ENCODE measurements at places on chromosomes 1 and 21.

DNA sequence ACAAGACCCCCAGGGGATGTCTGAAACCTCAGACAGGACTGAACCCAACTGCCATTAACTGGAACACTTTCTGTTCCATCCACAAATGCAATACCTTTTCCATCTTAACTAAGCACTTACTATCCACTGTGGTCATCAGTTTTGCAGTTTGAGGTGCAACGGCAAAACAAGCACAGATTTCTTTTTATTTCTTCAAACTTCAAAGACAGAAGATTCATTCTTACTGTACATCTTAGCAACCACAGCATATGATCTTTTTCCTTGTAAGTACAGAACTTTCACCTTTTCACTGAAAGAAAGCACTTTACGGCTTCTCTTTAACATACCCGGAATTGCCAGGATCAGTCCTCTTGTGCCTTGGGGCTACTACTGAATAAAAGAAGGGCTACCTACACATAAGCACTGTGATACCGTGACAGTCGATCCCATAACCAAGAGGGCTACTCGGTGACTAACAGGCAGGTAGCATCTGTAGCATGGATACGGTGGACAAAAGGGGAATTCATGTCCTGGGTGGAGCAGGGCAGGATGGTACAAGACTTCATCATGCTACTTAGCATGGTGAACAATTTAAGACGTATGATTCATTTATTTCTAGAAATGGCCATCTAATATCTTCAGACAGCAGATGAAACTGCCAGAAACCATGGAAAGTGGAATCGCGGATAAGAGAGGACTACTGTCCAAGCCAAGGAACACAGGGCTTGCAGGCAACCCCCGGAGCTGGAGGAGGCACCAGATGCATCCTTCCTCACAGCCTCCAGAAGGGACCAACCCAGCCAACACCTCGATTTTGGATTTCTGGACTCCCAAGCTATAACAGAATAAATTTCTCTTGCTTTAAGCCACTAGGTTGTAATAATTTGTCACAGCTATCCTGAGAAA, 18.4 kb downstream of the ERG start:
- DNase-seq: no peak

DNA sequence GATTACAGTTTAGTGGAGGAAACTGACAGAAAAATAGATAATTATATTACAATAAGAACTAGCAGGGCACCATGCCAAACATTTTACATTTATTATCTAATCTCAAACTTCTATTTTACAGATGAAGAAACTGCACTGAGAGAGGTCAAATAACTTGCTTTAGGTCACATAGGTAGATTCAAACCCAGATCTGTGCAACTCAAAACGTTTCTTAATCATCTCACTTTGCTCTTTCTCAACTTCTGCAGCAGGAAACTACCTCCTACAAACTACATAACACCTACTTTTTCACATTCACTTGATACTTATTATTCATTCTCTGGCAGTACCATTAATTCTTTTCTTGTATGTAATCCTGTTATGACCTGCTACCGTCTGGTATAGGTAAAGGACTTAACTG, 49.9 kb upstream of the BCL10 start:
- no peak for DNase-seq

GRCh38 chr1:167328816-167329483, 108.3 kb downstream of the POU2F1 start:
- no peak for DNase-seq

GRCh38 chr21:45944601-45945000, 37.0 kb upstream of the COL6A1 start:
- DNase-seq: no peak

GRCh38 chr1:35708441-35708921, 10.2 kb downstream of the C1orf216 start:
- DNase-seq: no peak

DNA sequence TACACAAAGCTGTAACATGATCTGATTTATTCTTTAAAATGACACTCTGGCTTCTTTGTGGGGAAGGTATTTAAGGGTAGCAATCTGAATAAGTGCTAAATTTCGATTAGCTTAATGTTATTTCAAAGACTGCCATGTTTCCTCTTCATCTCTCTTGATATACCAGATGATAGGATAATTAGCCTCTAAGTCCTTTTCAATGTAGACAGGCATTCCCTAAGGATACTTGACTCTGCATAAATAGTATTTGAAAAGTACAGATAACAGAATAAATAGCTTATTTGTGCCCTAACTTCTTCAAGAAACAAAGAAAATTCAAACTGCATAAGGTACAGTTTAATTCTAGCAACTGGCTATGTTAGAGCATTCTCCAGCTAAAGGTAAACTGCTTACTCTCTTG, 46.2 kb downstream of the ARHGAP29 start:
- DNase-seq: no peak

DNA sequence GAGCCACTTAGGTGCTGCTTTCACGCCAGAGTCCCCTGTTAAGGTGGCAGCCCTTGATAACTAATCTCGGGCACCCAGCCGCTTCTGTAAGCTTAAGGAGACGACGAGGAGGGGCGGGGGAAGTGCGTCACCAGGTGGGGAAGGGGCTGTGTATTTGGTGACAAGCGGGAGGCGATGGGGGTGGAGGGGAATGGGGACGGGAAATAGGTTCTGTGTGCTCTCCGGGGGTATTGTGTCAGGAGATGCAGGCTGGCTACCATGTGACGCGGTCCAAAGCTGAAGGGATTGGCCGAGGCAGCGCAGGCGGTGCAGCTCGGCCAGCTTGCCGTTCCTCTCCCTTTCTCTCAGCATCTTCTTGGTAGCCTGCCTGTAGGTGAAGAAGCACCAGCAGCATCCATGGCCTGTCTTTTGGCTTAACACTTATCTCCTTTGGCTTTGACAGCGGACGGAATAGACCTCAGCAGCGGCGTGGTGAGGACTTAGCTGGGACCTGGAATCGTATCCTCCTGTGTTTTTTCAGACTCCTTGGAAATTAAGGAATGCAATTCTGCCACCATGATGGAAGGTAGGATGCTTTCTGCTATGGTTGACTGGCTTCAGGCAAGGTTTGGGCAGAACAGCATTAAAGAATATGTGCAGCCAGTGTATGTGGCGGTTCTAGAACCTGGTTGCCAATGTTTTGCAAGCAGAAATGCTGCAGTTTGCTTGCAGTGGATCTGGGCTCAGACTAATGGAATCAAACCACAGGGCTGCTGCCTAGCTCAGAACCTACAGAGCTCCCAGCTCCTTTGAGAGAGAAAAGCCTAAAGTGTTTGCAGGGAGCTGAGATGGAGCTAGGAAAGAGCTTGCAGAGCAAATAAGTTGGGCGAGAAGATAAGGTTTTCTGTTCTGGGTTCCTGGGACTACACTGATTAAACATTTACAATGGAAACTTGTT, at the start of gene SGIP1:
Gene SGIP1 (plus strand): TSS at position 350 of the 937 bp plus-strand sequence. CDS start 206 bp downstream, at position 556.
- peak; percentile 54 for DNase-seq

GRCh38 chr1:40625476-40626382, 39.8 kb downstream of the RIMS3 start:
- DNase-seq: no peak

DNA sequence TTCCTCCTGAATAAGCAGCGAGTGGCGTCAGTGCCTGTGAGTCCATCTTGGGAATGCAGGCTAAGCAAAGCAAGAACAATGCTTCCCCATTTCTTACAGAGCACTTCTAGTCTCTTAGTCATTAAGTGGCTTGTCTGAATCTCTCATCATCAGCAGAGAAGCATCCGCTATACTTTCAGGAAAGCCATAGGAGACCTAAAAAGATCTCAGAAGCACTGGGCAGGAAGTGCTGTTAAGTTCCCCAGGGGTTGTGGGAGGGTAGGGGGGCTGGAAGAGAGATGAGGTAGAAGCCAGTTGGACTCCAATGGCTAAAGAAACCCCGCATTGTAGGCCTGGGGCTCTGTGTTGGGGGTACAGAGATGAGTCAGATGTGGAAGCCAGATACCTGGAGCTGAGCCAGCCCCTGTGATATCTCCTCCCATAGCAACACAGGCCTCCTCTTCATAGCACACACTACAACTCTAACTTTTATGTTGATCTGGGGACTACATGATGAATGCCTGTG, 44.9 kb downstream of the SYT6 start:
- no peak for DNase-seq

- no peak for DNase-seq
Observed at GRCh38 chr1:157785248-157785647, 8.3 kb upstream of the FCRL2 start.

GRCh38 chr1:26524181-26524580, 5.4 kb upstream of the RPS6KA1 start:
- DNase-seq: no peak

DNA sequence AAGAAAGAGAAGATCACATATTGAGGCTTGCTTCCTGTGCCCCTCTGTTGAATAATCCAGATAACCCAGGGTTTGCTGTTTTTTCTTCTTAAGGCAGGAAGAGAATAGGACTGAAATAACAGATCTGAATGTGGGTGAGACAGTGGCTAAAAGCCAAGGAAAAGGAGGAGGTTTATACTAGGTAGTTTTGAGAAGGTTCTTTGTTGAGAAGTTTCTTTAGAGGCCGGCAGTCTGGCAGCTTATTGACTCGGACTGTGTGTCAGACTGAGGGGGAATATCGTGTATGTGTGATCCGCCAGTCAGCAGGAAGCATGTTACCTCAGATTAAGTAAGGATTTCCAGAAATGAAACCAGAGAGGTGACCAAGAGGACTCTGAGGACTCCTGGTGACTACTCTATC, 119.8 kb downstream of the PLA2G4A start:
- DNase-seq: no peak

- DNase-seq: no peak
Observed at GRCh38 chr21:42475036-42475435, 21.0 kb downstream of the RSPH1 start.

DNA sequence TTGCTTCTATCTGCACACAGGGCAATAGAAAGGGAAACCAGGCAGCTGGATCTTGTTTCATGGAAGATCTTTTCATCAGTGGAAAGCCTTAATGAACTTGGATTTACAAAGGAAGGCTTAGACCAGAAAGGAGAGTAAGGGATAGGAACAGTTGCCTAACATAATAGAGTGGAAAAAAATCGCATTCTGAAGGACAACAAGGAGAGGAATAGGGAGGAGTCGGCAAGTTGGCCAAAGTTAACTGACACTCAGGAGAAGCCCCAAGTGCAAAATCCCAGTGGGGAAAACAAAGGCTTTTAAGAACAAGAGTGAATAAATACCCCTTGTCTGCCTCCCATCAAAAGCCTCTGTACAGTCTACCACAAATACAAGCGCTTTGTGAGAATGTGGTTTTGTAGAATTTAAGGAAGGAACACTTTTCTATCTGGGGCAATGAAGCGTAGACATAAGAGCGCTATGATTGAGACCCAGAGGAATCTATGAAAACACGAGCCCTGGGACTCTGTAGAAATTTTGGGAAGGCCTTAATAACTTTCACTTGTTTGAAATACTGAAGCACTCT, 74.1 kb downstream of the ZNF648 start:
- DNase-seq: no peak

GRCh38 chr1:163346326-163346870, 24.6 kb downstream of the NUF2 start:
- DNase-seq: no peak

DNA sequence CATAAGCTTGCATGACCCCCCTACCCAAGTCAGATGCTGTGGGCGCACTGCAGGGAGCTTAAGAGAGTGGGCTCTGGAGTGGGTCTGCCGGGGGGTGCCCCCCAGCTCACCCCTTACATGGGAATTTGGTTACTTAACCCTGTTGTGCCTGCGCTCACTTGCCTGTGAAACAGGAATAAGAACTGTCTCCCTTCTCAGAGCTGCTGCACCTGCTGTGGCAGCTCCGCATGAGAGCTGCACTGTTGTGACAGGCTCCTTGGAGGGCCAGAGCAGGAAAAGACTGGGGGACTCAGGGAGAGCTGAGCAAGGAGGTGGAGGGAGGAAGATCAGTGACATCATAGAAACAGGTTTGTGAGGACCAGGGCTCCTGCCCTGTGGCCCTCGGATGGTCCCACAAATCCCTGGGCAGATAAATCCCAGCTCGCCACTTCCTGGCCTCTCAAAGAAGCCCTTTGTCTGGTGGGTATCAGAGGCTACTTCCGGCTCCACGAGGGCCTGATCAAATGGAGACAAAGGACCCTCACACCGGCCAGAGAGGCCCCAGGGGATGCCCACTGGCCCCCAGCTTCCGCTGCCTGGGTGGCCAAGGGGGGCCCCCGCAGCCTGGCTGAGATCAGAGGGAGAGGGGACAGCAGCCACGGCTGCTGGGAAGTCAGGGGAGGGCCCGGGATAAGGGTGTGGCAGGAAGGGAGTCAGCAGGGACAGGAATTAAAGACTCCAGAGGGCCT, 28.9 kb upstream of the LAPTM5 start:
- DNase-seq: no peak

DNA sequence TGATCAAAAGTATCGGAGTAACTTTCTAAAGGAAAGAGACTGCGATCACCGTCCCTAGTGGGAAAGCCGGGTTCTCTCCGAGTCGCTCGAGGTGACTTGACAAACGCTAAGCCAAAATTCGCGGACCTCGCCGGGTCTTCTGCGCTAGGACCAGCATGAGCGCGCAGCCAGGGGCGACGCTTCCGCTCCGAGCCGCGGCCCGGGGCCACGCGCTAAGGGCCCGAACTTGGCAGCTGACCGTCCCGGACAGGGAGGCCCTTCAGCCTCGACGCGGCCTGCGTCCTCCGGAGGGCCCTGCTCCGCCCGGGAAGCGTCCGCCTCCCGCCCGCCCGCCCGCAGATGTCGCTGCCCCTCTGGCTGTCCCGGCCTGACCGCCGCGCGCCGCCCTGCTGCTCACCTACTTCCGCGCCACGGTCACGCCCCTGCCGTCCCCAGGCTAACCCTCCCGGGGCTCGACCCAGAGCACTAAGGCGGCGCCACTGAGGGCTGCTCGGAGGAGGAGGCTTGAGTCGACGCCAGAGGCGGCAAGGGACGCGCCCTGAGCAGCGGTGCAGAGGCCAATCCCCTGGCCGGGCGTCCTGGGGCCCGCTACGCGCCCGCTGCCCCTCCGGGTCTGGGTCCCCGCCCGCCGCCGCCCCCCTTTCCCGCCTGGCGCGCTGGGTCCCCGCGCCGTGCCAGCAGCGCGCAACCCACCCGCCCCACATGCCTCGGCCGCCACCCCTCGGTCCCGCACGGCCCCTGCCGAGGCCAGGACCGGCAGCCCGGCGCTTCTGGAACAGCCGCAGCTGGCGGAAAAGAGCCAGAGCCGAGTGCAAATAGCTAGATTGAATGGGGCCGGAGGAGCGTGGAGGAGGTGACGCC, 896 bp upstream of the DUSP10 start:
- peak; percentile 58 for DNase-seq

GRCh38 chr1:110875216-110875731, 2.3 kb downstream of the CD53 start:
- DNase-seq: no peak

GRCh38 chr21:42663200-42663750, 9.9 kb downstream of the PDE9A start:
- no peak for DNase-seq
